OCI-M1 (cell line): ENCODE measurements at places on chromosomes 1 and 21.

DNA sequence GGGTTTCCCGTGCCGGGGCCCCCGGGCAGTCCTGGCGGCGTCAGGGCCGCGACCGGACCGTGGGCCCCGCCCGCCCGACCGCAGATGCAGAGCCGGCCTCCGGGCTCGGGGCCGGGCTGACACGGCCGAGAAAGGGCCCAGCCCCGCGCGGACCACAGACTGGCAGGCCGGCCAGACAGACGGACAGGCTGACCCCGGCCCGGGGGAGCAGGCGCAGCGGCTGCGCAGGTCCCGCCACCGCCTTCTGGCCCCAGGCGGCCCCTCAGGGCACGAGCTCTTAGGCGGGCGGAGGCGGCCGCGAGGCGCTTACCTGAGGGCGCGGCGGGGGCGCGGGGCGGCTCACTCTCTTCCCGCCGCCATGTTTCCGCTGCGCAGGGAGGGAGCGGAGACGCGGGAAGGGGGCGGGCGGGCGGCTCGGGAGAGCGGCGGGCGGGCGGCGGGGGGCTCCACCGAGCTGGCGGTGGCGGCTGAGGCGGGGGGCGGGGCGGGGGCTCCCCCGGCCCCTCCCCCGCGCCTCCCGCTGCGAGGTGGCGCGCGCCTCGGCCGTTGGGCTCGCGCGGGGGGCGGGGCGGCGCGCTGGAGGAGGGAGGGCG is at the start of gene SCMH1:
TSS of gene SCMH1 (minus strand) at position 558 of the 593 bp plus-strand sequence. CDS start 56,173 bp downstream, outside the sequence.
- DNase-seq, result peak; percentile 72

GRCh38 chr21:33978585-33978984 is 63.0 kb upstream of the ATP5PO start:
- DNase-seq, result no peak

DNA sequence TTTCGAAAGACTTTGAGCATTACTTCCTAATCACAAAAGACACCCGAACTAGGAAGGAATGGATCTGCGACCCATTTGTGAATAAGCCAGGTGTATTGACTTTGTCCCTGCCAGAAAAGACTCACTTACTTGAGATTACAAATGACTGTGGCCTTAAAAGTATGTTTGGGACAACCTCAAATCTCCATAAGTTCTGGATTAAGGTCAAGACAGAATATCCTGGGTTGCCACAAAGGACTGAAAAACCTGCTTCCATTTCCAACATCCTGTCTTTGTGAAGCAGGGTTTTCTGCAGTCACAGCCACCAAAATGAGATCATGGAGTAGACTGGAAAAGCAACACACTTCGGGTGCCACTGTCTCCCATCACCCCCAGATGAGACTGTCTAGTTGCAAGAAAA is 537.4 kb upstream of the ZRANB2 start:
- DNase-seq, result no peak

- no peak for DNase-seq
These were observed 48.3 kb downstream of the PGBD5 start for GRCh38 chr1:230377851-230378250.

DNA sequence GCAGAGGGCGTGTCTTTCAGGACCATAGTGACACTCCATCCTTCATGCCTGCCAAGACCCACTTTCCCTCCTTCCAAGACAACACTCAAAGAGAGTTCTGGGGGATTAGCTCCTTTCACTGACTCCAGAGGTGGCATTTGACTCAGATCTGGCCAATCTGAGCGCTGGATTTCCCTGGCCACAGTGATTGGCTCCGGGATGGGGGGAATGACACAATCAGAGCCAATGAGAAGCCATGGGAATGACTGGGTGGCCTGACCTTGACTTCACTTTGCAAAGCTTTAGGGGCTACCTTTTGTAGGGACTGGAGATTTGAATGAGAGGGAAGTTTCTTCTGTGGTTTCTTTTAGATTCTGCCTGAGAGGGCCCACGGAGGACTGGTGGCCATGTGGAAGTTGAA is 26.9 kb upstream of the WNT4 start:
- DNase-seq, result no peak

- DNase-seq, result peak; percentile 88
These were observed 309 bp downstream of the NSL1 start for GRCh38 chr1:212791261-212791675.

- DNase-seq, result peak; percentile 19
These were observed 53.1 kb upstream of the ZNF648 start for GRCh38 chr1:182114627-182115023.

DNA sequence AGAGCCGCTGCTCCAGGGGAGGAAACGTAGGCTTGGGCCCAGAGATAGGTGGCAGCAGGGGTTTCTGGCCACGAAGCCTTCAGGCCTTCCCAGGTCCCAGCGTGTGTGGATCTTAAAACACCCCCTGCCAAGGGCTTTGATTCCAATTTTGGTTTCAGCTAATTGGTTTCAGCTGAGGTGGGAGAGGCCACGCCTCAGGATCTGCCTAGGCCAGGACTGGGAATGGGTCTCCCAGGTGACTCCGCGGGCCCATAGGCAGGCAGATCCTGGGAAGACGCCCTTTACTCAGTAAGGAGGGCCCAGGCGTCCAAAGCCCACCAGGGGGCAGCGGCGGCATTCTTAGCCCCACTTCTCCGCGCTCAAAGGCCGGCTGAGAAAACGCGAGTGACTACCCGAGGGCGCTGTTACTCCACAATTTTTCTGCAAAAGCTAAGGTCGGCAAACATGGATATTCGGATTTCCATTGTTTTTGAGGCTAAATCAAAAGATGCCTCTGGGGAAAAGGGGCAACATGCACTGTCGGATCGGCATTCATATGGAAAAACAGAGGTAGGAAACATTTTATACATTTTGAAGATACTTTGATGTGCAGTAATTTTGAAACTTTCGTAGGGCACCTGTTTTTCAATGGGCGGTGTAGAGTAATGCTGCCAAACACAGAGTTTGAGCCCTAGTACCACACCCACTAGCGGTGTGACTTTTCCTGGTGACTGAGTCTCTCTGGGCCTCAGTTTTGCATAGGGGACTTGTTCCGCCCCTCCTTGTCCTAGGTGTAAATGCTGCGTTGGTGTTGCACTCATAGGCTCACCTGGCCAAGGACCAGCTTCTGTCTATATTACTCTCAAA is 31.8 kb upstream of the BCL10 start:
- peak; percentile 86 for DNase-seq

- DNase-seq, result no peak
These were observed 26.9 kb downstream of the WDR26 start for GRCh38 chr1:224407571-224408293.

- DNase-seq, result no peak
These were observed 2.7 kb downstream of the KIAA0319L start for GRCh38 chr1:35554266-35555211.

- DNase-seq, result peak; percentile 65
These were observed 28.4 kb upstream of the NFIA start for GRCh38 chr1:61053712-61054600.

DNA sequence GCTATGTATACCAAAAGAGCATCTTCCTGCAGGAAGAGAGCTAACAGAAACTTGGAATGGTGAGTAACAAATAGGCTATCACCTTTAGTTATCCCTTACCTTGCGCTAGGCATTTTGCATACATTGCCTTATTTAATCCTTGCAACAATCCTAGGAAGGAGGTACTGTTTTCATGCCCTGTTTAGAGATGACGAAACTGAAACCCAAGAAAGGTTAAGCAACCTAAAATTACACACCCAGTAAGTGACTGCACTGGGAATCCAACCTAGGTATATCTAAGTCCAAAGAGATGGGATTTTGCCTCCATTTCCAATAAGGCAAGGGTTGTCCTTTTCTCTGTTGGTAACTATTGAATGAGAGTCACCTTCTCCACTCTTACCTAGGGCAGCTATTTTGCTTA is 144.5 kb downstream of the TM2D1 start:
- DNase-seq, result no peak

DNA sequence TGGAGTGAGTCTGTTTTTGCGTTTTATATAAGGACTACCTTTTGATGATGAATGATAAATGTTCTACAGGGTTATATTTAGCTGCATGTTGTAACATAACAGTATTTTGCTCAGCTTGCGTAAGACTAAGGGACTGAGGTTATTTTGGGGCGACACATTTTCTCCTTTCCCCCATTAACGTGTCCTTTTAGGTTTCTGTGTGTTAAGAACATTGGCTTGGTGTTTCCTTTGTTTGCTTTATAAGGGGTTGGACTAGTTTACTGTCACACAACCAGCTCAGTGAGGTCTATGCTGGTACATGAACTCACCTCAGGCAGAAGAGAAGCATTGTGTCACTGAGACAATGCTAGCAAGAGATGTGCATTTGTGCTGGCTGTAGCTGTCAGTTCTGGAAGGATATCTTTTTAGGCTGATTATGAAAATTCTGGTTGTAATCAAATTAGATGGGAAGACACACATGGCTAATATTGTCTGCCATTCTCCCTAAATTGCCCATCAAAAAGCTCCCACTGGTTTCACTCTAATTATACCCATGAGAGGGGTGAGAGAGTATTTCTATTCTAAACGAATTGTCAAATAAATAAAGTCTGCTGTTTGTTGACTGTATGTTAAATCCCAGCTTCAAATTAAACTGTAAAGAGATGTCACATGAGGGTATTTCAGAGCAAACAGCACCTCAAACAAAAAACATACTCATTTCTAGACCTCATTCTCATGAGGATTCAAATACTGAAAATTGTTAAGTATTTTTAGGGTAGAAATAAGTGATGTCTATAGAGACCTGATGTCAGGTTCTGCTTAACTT is 62.6 kb downstream of the CDC14A start:
- no peak for DNase-seq

DNA sequence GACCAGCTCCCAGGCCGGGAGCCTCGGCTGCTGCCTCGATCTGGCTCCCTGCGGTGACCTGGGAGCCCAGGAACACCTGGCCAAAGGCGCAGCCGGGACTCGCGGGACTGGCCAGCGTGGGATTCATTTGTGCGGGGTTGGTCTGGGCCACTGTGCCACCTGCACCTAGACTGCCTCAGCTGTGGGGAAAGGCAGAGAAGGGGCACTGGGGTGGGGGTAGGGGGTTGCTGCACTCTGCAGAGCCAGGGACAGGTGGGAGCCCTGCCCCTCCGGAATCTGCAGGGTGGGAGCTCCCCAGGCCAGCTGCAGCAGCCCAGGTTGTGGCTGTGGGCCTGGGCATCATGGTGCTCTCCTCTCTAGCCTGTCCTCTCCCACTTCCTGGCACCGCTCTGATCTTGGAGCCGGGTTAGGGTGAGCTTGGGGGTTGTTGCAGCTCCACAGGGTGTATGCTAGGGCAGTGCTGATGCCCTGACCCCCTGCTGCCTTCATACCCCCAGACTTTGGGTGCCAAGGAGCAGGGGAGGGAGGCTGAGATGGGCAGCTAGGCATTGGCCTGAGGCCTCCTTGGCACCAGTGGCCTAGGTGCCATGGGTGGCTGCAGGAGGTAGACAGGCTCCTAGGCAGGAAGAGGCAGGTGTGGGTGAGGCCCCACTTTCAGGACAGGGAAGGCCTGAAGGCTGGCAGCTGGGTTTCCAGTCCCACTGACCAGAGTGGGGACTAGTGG is 57.5 kb upstream of the ETV3 start:
- DNase-seq, result no peak

DNA sequence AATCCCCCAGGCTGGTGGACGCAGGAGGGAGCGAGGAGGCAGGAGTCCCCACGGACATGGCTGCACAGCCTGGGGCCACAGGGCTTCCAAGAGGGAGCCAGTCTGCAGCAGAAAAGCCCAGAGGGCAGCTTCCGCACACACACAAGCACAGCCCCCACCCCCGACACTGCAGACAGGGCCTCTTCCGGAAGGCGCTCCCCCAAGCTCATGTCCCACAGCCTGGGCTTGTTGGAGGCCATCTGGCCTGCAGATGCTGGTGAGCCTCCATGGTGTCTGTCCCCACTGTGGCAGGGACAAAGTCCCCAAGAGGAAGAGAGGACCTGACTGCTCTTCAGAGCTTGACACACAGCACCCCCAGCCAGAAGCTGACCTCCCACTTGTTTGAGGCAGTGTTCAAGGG is 13.4 kb upstream of the KIAA1614 start:
- DNase-seq, result no peak

GRCh38 chr1:150109586-150109985 is 40.1 kb upstream of the PLEKHO1 start:
- no peak for DNase-seq

- no peak for DNase-seq
These were observed 24.6 kb upstream of the PLPPR4 start for GRCh38 chr1:99239690-99240089.

DNA sequence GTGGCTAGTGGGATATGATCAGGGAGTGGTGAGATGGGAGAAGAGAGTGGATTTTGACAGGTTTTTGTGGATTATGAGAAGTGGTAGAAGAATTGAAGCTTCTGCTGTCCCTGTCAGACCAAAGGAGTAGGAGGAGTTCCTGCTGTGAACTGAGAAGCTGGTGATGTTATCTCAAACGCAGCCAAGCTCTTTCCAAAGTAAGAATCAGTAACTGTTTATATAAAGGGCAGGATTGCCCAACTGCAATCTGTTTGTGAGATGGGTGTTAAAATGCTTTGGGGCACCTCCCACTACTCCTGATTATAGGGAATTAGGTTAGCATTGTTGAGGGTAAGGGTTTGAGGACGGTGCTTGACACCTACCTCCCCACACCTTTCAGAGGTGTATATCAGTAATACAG is 60.5 kb upstream of the USP25 start:
- DNase-seq, result peak; percentile 39

DNA sequence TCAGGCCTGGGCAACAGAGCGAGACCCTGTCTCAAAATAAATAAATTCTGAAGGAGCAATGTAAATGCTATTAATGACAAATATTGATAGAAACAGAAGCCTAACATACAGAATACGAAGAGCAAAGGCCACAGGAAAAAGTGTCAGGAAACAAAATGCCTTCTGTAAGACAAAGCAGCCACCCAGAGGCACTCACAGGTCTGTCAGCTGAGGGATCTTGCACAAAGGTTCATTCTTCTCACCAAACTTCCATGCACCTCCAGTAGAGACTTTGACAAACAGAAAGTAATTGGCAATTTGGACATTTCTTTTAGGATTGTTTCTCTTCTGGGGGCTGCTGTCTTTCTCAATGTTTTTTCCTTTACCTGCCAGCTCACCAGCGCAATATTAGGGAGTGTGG is 1.2 kb upstream of the ALDH9A1 start:
- no peak for DNase-seq

DNA sequence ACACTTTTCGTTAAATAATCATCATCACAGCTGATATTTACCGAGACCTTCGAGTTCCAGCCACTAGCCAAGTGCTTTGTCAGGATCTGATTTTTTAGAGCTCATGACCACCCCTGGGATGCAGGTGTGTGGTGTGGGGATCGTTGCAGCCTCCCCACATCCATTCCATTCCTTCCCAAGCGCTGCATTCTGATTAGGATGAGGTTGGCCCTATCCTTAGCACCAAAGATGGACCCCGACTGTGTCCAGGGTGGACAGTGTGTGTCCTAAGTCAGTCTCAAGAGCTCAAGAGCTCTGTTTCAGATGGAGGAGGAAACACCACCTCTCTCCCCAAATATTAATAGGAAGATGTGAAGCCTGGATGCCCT is 74.1 kb downstream of the PSMG1 start:
- no peak for DNase-seq

GRCh38 chr1:54409156-54410142 is 3.3 kb upstream of the SSBP3 start:
- peak; percentile 81 for DNase-seq

DNA sequence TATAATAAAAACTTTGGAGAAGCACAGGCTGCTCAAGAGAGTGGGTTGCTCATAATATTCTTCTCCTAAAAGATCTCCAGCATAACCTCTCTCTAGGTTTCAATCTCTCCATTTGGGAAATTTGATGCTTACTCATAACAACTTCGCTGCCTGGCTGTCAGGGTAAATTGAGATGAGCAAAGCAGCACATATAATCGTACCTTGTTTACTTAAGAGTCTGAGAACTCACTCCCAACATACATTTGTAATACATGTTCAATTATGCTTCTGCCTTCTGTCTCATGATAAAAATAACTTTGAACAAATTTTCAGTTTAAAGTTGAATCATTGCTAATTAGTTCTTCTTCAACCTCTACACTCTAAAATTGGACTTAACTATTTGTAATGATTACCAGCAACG is 68.9 kb downstream of the DUSP10 start:
- DNase-seq, result no peak
